ENCODE measurements at places on chromosomes 7 and 10.

GRCh38 chr7:112193915-112194502 is 12.2 kb downstream of the DOCK4 start:
- DNase-seq, result no peak

GRCh38 chr10:86075512-86075911 is 291.1 kb downstream of the GRID1 start:
- DNase-seq, result no peak

GRCh38 chr7:51455948-51456347 is 139.3 kb upstream of the COBL start:
- DNase-seq, result peak; percentile 78

DNA sequence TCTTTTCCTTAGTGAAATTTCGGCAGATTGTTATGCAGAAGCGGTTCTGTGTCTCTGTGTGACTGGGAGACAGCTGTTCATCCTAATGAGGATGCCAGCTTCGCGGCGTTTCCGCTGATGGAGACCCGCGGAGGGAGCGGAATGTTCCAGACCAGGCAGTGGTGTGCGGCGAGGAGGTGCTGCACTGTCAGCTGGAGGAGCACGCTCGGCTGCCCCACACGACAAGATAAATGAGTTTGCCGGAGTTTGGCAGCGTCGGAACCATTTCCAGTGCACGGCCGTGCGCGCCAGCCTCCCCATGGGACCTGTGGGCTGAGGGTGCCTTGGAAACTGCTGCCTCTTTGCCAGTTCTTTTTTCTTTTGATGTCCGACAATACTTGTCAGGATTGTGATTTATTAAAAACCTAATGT is 64.6 kb downstream of the WDR37 start:
- DNase-seq, result no peak
